ENCODE measurements at places on chromosomes 4 and X.

DNA sequence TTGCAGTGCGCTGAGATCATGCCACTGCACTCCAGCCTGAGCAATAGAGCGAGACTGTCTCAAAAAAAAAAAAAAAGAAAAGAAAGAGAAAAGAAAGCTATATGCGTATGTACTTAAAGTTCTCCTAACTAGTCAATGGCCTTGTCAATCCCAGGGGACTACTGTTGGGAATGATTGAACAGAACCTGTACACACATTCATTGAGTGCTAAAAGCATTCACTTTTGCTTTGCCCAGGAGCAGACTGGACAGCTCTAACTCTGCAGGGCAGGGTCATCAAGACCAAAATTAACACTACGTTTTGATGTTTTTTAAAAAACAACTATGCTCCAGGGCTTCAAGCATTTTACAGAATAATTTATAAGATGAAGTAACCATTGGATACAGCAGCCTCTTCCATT is 106.2 kb downstream of the FNIP2 start:
- DNase-seq, result no peak

DNA sequence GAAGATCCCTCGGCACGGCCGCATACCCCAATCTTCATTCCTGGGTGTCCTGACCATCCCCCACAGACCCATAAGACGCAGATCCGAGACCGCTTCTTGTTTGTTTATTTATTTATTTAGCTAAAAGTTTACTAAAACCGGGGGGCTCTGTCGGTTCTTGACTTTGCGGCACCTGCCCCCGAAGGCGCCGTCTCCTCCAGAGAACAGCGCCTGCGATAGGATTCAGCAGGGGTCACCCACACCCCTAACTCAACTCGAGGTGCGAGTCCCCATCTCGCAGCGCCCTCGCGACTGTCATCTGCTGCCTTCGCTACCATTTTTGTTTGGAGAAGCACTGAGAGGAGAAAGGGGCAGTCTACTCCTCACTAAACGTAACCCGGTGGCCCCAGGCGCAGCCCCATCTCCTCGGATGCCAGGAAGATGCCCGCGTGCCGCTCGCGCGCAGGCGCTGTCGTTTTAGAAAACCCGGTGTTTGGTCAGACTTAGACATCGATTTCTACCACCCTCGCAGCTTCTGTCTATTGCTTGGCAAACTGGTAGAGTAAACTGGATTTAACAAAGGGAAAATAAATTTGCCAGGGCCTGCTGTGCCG is 18.9 kb upstream of the GPR101 start:
- no peak for DNase-seq

- DNase-seq, result no peak
These were observed 27.3 kb downstream of the NELFA start for GRCh38 chr4:1981251-1982058.

GRCh38 chrX:48683411-48683982 is at the start of gene WAS:
Gene WAS (plus strand): TSS chrX:48683799. CDS start chrX:48683854, 55 bp downstream.
- no peak for DNase-seq

GRCh38 chr4:79178760-79179159 is 147.1 kb downstream of the NAA11 start:
- DNase-seq, result no peak

- no peak for DNase-seq
These were observed 14.7 kb downstream of the FGFRL1 start for GRCh38 chr4:1026115-1026514.

GRCh38 chr4:19711871-19712270 is 539.8 kb upstream of the SLIT2 start:
- DNase-seq, result no peak
